ENCODE measurements at places on chromosomes 1 and 21. TPM values are rescaled to one million over a fixed set of nuclear protein-coding genes. Genes with fewer than 3 reads are reported as not detected.

DNA sequence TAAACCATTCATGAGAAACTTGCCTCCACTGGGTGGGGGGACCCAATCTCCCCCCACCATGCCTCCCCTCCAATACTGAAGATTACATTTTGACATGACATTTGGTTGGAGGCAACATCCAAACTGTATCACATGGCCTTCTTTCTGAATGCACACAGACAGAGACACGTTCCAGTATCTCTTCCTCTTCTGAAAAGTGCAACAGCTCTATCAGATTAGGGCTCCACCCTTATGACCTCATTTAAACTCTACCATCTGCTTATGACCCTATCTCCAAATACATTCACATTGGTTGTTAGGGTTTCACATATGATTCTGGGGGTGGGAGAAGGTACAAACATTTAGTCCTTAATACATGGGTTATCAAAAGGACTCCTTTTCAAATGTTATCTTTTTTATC, 481.8 kb upstream of the NFIA start:
- H3K27ac ChIP-seq, result no peak overlapping the region
- no peaks in the 10 kb centered on the region for H3K36me3 ChIP-seq
- DNase-seq, result no peak

DNA sequence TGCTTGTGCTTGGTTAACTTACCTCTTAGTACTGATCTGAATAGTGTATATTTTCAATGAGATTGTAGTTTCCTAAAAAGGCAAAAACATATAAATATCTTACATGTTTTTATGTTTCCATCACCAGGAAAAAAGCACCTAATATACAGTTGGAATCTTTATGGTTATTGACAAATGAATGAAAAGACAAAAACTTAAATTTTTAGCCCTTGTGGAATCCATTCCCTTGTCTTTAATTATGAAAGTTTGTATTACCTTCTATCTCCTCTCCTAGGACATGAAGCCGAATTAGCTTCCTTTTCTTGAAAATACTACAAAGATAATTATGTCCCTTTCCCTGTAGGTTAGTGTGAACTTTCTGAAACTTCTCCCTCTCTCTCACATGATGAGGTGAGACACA, at the start of gene OR2T12:
Gene OR2T12 (minus strand): TSS at position 101 of the 400 bp plus-strand sequence. CDS start 7,846 bp downstream, outside the sequence.
- no peak within 1 kb of the TSS for H3K4me3 ChIP-seq
- no peaks in the 10 kb centered on the region for H3K36me3 ChIP-seq
- DNase-seq, result no peak
- no peaks in the 10 kb centered on the region for H3K4me1 ChIP-seq

DNA sequence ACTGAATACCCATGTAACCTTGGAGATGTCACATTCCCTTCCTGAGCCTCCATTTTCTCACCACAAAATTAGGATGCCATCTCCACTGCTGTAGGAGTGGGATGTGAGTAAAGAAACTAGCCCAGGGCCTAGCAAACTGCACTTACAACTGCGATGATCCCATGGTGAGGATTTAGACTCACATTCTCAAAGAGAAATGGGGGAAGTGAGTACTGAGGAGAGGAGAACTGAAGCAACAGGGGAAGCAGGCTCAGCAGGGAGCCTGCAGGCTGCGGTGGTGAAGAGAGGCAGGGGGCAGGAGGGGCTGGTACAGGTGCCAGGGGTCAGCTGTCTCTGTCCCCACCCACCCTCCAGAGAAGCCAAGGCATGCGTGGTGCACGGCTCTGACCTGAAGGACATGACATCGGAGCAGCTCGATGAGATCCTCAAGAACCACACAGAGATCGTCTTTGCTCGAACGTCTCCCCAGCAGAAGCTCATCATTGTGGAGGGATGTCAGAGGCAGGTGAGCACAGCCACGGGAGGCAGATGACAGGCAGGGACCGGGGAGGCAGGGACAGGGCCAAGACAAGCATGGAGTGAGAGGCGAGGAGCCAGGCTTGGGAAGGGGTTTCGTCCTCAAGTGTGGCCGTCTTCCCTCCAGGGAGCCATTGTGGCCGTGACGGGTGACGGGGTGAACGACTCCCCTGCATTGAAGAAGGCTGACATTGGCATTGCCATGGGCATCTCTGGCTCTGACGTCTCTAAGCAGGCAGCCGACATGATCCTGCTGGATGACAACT, 16.4 kb upstream of the ATP1A4 start:
- H3K4me1 ChIP-seq, result peaks cover 43% of the 10 kb centered on the region
- H3K36me3 ChIP-seq, result peaks cover 29% of the 10 kb centered on the region
- DNase-seq, result no peak

DNA sequence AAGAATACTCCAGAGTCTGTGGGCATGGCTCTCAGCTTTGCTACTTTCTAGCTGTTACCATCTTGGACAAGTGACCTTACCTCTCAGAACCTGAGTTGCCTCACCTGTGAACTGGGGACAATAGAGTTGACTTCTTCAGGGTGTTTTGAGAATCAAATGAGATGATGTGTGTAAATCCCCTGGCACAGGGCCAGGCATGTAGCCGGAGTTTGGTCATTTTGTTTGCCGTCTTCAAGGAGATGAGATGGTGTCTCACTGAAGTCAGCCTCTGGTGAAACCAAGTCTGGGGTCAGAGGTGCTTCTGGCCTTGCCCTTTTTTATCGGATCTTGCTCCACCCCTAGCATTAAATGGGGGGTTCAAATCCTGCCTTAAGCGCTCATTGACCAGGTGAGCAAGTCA, 149.2 kb upstream of the TMEM51 start:
- H3K4me3 ChIP-seq, result no peak overlapping the region
- no peaks in the 10 kb centered on the region for H3K27me3 ChIP-seq
- H3K4me1 ChIP-seq, result peaks cover 29% of the 10 kb centered on the region
- no peaks in the 10 kb centered on the region for H3K36me3 ChIP-seq
- DNase-seq, result no peak

GRCh38 chr21:28393279-28393678, 599.4 kb downstream of the LTN1 start:
- no peaks in the 10 kb centered on the region for H3K27me3 ChIP-seq
- no peak overlapping the region for H3K4me3 ChIP-seq
- DNase-seq, result no peak
- H3K36me3 ChIP-seq, result no peaks in the 10 kb centered on the region
- peaks cover 21% of the 10 kb centered on the region for H3K4me1 ChIP-seq

- DNase-seq, result no peak
- H3K36me3 ChIP-seq, result no peaks in the 10 kb centered on the region
- no peaks in the 10 kb centered on the region for H3K27me3 ChIP-seq
- peaks cover 5% of the 10 kb centered on the region for H3K4me1 ChIP-seq
Observed at GRCh38 chr1:202104073-202104472, 18.6 kb upstream of the GPR37L1 start.

DNA sequence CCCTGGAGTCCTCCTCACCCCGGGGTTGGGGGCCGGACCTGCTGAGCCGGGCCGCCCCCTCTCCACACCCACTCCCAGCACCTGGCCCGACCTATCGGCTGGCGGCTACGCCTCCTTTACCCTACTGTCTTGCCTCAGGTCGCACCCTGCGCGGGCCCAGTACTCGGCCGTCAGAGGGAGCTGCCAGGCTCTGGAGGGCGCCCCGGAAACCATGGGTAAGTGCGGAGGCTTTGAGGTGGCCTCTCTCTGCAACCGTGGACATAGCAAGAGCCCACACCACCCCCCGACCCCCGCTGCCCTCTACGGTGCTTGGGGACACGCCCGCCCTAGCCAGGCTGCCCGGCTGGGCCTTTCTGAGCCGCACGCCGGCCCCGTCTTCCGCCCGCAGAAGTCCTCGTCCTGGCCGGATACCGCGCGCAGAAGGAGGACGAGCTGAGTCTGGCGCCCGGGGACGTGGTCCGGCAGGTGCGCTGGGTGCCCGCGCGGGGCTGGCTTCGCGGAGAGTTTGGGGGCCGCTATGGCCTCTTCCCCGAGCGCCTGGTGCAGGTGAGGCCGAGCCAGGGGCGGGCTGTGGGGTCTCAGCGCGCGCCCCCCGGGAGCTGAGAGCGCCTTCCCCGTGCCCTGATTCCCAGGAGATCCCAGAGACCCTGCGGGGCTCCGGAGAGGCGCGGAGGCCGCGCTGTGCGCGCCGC, at the start of gene SH3D21:
Gene SH3D21 (plus strand): TSS at position 159 of the 692 bp plus-strand sequence. CDS start 53 bp downstream, at position 212.
- H3K27ac ChIP-seq, result peak within 1 kb of the TSS; percentile 83
- H3K4me1 ChIP-seq, result peaks cover 14% of the 10 kb centered on the region
- no peak for DNase-seq
- H3K36me3 ChIP-seq, result peaks cover 35% of the 10 kb centered on the region
- H3K27me3 ChIP-seq, result no peaks in the 10 kb centered on the region

DNA sequence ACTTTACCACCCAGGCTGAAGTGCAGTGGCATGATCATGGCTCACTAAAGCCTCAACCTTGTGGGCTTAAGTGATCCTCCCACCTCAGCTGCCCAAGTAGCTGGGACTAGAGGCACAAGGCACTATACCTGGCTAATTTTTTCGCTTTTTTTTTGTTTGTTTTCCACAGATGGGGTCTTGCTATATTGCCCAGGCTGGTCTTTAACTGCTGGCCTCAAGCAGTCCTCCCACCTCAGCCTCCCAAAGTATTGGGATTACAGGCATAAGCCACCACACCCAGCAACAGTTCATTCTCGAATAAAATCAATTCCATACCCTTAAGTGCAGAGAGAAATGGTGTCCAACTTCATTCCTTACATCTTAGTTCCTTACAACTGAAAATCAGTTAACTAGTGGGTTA, 24.8 kb downstream of the DCAF8 start:
- DNase-seq, result no peak
- peaks cover 45% of the 10 kb centered on the region for H3K36me3 ChIP-seq
- H3K4me1 ChIP-seq, result peaks cover 18% of the 10 kb centered on the region
- no peak overlapping the region for H3K4me3 ChIP-seq

DNA sequence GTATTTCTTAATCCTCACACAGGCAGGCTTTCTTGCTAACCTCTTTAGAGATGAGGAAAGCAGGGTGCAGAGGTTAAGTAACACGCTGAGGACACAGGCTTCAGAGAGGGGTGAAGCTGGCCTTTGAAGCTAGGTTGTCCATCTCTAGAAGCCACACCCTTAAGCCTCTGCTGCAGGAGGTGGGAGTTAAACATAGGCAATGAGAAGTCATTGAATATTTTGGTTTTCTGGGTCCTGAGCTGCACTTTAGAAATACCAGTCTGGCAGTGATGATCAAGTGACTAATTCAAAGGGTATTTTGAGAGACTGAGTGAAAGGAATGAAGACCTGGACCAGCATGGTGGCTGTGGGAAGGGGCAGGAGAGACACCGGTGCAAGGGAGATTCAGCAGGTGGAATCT, 9.9 kb downstream of the KCNJ15 start:
- no peaks in the 10 kb centered on the region for H3K36me3 ChIP-seq
- H3K4me1 ChIP-seq, result no peaks in the 10 kb centered on the region
- no peak overlapping the region for H3K4me3 ChIP-seq
- H3K27me3 ChIP-seq, result no peaks in the 10 kb centered on the region
- DNase-seq, result no peak
- H3K27ac ChIP-seq, result no peak overlapping the region

- H3K4me3 ChIP-seq, result no peak overlapping the region
- H3K4me1 ChIP-seq, result no peaks in the 10 kb centered on the region
- no peak for DNase-seq
- peaks cover 12% of the 10 kb centered on the region for H3K27me3 ChIP-seq
Observed at GRCh38 chr21:38114717-38115333, 142.0 kb upstream of the KCNJ15 start.

DNA sequence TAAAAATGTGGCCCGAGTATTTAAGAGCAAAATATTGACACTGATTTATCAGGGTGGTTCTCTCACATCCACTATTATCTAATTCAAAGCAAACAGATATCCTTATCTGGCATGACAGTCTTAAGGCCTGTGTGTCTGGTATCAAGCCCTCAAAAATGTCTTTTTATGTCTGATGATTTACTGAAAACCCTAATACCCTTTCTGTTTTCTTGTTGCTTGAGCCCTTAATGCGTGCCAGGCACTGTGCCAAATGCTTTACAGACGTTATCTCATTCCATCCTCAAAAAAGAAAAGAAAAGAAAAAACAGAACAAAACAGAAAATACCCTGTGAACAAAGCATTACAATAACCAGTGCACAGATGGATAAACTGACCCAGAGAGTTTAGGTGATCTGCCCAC, 5.7 kb downstream of the DUSP23 start:
- H3K4me3 ChIP-seq, result no peak overlapping the region
- H3K27ac ChIP-seq, result no peak overlapping the region
- peaks cover 8% of the 10 kb centered on the region for H3K4me1 ChIP-seq
- no peak for DNase-seq
- H3K27me3 ChIP-seq, result no peaks in the 10 kb centered on the region

GRCh38 chr1:39131940-39132339, 72.6 kb upstream of the MACF1 start:
- H3K27ac ChIP-seq, result peak overlapping the region; percentile 59
- H3K27me3 ChIP-seq, result no peaks in the 10 kb centered on the region
- H3K4me1 ChIP-seq, result peaks cover 56% of the 10 kb centered on the region

DNA sequence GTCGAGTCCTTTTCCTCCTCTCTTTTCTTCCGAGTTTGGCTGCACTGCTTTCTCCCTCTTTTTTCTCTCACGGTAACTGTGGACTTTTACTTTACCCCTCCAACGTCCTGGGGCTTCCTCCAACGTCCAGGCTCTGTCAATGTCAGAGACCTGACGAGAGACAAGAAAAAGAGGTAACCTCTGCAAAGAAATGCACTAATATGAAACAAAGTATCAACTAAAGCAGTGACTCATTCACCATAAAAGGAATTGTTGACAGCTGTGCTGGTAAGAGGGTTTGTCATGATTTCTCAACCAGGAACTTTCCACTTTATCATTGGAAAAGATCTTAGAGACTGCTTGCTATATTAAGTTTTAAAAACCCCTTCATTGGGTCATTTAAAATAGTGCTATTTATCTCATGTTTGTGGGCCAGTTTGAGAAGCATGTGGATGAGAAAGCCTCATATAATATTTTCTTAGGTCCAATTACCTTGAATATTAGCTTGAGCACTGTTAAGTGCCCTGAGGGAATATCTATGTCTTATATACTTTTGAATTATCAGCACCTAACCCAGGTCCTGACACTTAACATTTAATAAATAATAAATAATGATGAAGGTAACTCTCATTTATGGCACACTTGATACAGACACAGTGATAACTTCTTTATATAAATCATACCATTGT, at the start of gene GBP2:
Gene GBP2 (minus strand): TSS at position 202 of the 668 bp plus-strand sequence. CDS start 4,148 bp downstream, outside the sequence.
- H3K4me3 ChIP-seq, result peak within 1 kb of the TSS; percentile 64
- H3K4me1 ChIP-seq, result peaks cover 70% of the 10 kb centered on the region
- DNase-seq, result no peak
- peak within 1 kb of the TSS; percentile 82 for H3K27ac ChIP-seq
- no peaks in the 10 kb centered on the region for H3K27me3 ChIP-seq
- no peaks in the 10 kb centered on the region for H3K36me3 ChIP-seq

GRCh38 chr21:45080639-45081414, 6.4 kb downstream of the ADARB1 start:
- no peak overlapping the region for H3K4me3 ChIP-seq
- no peaks in the 10 kb centered on the region for H3K36me3 ChIP-seq
- H3K27ac ChIP-seq, result peak overlapping the region; percentile 69
- H3K4me1 ChIP-seq, result peaks cover 91% of the 10 kb centered on the region
- no peak for DNase-seq

DNA sequence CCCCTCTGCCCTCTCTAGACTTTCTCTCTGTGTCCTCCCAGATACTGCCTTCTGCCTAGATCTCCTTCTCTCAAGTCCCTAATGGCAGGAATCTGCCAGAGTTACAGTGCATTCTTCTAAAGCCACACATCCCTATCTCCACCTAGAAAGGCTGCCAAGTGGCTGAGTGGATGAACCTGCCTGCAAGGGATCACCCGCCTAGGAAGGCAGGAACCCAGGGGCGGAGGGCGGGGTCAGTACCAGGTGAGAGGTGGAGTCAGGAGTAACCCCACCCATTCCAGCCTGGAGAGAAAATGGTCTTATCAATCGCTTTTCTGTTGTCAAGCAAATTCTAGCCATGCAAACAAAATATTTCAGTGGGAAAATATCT, 60.8 kb downstream of the BCAR3 start:
- peaks cover 36% of the 10 kb centered on the region for H3K4me1 ChIP-seq
- H3K36me3 ChIP-seq, result no peaks in the 10 kb centered on the region
- H3K27ac ChIP-seq, result no peak overlapping the region
- no peak for DNase-seq
- H3K4me3 ChIP-seq, result no peak overlapping the region

Gene GJB4
- total RNA-seq, result not detected

Gene OR14K1
- not detected for total RNA-seq

Gene CHIA
- not detected for total RNA-seq

Gene NCF2
- 26.0 TPM for total RNA-seq

Gene PCP4L1
- total RNA-seq, result 9.0 TPM

Gene NDC1
- 8.3 TPM for total RNA-seq

Gene FMN2
- 1.3 TPM for total RNA-seq

All from esophagus muscularis mucosa (tissue), 4 donors.